Retina (tissue), 1 donor: ENCODE measurements at places on chromosomes 12 and 14.

DNA sequence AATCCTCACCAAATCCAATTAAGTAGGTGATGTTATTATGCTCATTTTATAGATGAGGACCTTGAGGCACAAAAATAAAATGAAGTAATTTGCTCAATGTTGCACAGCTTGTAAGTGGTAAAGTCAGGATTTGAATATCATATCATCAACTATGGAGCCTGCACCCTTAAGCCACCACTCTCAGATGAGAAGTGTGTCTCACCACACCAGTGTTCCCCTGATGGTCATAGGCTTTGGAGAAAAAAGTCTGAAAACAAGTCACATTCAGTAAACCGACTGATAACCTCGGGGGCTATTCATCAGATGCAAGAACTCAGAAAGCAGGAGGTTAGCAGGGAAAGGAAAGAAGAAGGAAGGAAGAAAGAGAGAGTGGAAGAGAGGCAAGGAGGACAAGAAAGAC is 2.8 kb downstream of the TSHR start:
- DNase-seq: no peak

DNA sequence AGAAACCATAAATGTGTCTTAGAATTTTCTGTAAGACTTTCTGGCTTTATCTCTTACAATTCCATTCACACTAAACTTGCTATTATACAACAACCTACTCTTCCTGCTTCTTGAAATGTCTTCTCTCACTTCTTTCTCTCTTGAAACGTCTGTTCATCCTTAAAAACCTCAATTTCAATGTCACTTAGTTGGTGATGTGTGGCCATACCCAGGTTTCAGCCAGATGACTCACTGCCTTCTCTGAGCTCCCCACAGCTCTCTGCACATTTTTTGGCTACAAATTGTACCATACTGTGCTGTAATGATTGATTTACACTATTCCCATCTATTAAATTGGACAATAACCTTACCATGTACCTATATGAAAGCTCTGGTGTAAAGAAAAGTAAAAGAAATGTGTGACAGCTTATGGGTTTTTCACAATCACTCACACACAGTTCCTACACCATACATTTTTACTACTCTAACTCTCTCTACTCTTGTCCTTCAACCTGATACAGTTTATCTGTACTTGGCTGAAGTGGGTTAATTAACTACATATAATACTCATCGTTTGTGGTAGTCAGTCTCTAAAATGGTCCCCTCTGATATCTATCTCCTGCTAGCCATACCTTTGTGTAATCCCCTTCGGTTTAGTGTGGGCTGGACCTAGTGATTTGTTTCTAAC is 222.1 kb downstream of the NELL2 start:
- DNase-seq: no peak

- DNase-seq: no peak
Observed at GRCh38 chr14:89813617-89814031, 140.9 kb downstream of the EFCAB11 start.

GRCh38 chr14:68853749-68854148 is 60.9 kb upstream of the ZFP36L1 start:
- no peak for DNase-seq

DNA sequence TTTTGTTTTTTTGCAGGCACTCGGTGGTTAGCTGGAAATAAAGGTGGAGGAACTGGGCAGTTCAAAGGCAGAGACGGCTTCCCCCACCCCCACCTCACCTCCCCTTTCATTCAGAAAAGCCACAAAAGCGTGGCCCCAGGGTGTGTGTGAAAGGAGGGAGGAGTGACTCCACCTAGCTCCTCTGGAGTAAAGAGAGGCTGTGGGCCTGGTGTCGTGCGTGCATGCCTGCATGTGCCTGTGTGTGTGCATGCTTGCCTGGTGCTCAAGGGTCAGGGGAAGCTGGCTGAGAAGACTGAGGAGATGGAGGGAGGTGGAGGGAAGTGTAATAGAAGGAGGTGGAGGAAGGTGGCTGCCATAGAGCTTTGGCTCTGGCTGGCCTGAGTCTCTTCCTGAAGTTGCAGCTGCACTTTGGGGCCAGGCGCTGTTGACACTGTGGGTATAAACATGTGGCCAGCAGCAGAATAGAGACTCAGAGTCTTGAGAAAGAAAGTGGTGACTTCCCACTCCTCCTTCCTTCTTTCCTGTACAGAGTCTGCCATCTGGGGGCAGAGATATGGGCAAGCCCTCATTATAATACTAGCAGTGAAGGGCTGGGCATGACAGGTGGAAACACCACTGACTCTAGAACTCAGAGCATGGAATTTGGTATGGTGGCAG is 36.9 kb upstream of the SINHCAF start:
- DNase-seq: peak; percentile 36

DNA sequence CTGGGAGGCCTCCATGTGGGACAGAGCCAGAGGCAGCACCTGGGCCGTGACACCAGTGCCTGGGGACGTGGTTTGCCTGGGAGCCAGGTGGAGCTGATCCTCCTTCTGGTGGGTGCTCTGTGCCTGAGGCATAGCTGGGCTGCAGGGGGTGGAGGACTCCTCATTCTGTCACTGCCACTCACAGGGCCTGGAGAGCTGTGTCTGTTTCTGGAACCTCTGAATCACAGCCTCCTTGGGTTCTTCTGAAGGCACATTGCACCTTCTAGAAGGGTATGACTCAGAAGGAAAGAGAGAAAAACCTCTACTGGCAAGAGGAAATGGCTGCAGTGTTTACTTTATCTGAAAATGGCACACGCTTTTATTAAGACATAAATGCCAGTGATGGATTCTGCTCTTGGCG is 659.8 kb downstream of the VRK1 start:
- no peak for DNase-seq

DNA sequence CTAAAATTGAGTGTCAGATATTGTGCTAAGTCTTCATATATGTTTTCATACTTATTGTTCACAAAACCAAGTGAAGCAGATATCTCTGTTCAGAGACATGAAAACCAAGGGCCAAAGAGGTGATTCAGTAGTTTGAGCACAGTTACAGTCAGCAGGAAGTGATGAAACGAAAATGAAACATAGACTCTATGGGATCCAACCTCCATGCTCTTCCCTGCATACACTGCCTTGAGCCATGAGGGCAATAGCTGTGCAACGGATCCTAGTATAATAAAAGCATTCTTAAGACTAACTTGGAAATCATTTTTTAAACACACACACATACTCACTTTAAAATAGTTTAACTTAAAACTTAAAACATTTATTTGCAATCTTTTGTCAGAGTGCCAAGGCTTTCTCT is 27.9 kb downstream of the ESR2 start:
- DNase-seq: peak; percentile 5

DNA sequence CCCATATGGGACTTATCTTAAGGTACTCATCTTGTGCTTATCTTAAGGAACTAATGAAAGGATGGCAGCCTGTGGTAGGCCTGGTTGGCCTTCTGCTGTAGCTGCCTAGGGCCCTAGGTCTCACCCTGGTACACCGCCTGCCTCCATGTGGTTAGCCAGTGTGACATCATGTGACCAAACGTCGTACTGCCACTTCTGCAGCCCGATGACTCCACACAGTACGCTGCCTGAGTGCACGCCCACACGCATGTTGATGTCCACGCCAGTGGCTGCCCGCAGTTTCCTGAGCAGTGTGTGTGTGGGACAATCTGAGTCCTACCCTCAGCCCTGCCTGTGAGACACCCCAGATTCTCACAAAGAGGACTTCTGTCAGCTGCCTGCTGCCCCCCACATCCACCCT is 5.1 kb downstream of the ADCY4 start:
- no peak for DNase-seq

GRCh38 chr12:115169981-115170380 is 486.0 kb upstream of the TBX3 start:
- DNase-seq: no peak

GRCh38 chr12:82788594-82788993 is 101.9 kb downstream of the TMTC2 start:
- no peak for DNase-seq

DNA sequence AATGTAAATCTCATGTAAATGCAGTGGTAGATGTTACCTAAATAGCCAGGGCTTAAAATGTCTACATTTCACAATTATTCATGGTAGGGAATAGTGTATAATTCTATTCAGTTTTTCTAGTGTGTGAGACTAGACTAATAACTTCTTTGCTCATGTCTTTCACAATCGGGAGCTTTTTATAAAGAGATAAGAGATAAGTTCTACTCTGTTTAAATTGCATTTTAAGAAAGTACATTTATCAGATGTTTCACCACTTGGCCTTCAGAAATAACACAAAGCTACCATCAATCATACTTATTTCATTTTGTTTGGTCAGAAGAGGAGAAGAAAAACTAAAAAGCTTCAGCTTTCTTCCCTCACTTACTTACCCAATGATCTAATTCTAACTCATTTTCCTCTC is 725.5 kb upstream of the FLRT2 start:
- DNase-seq: no peak

GRCh38 chr14:90695997-90696660 is 120.1 kb downstream of the TTC7B start:
- peak; percentile 36 for DNase-seq

GRCh38 chr12:63963868-63964267 is 119.4 kb downstream of the SRGAP1 start:
- DNase-seq: no peak

GRCh38 chr14:24439257-24439656 is 3.3 kb downstream of the SDR39U1 start:
- no peak for DNase-seq

DNA sequence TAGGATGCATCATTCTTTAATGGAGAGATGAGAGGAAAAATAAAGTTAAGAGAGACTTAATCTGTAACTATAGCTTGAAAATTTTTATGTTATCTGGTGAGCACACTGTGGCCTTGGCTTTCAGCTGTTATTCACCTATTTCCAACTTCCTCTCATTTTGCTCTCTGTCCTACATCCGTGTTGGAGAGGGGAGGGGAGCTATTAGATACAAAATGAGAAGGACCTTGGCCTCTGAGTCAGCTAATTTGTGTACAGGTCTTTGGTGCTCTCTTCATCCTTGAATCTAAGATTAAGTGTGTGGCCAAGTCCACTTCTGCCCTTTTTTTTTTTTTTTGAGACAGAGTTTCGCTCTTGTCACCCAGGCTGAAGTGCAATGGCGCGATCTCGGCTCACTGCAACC is 887 bp upstream of the APOBEC1 start:
- no peak for DNase-seq

- DNase-seq: no peak
Observed at GRCh38 chr12:5260591-5261086, 171.3 kb upstream of the NTF3 start.

GRCh38 chr14:80959496-80959895 is 4.1 kb downstream of the TSHR start:
- no peak for DNase-seq

- no peak for DNase-seq
Observed at GRCh38 chr12:75996861-75997447, 34.6 kb downstream of the PHLDA1 start.

DNA sequence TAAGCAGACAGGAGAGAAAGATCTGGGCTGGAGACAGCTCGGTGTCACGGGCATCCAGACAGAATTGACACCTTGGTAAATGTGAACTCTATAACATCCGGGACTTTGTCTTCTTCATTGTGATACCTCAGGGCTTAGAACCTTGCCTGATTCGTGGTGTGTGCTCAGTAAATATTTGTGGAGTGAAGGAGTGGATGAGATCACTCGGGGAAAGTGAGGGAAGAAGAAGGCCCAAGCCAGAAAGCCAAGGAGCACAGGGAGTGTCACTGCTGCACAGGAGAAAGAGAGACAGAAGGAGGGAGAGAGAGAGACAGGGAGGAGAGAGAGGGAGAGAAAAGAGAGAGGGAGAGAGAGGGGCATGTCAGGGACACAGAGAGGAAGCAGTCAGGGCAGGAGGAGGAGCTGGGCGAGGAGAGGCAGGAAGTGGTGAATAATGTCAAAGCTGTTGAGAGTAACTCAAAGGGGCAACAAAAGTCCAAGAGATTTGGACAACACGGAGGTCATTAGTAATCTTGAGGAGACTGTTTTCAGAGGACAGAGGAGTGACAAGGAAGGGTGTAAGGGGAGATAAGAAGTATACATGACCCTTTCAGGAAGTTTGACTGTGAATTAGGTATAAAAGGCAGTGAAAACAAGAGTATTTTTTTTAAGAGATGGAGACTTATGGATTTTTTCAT is 141.6 kb upstream of the MAX start:
- no peak for DNase-seq

- no peak for DNase-seq
Observed at GRCh38 chr12:15772405-15773018, 16.7 kb downstream of the EPS8 start.

GRCh38 chr14:55306938-55307589 is 35.8 kb downstream of the FBXO34 start:
- DNase-seq: no peak

DNA sequence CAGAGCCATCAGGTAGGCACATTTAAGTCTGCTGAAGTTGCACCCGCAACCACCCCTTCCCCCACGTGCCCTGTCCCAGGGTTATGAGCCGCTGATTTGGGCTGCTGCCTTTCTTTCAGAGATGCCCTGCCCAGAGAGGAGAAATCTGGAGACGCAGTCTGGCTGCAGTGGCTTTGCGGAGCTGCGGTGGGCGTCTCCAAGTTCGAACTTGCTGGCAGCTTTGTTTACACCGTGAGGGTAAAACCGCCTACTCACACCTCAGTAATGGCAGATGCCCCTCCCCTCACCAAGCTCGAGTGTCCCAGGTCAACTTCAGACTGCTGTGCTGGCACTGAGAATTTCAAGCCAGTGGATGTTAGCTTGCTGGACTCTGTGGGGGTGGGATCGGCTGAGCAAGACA is 14.7 kb downstream of the PTCSC3 start:
- DNase-seq: no peak

GRCh38 chr12:107590814-107591375 is 94.7 kb upstream of the PWP1 start:
- no peak for DNase-seq

- DNase-seq: no peak
Observed at GRCh38 chr14:35944847-35945246, 118.7 kb downstream of the BRMS1L start.

GRCh38 chr12:66240096-66240820 is 51.2 kb downstream of the IRAK3 start:
- no peak for DNase-seq

DNA sequence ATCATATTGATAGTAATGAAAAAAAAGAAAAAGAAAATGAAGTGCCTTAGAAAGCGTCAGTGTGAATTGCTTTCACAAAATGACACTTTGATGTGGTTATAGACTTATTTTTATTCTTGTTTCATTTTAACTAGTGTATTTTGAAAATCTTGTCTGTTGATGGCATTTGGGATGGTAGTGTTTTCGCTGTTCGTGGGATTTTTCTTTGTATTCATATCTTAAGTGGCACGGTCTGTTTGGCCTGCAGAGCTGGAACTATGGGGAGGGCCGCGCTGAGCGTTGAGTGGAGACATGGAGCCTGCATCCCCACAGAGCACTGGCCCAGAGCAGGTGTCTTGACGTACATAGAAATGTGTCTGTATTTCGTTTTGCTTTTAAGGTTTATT is 61.6 kb downstream of the WDR20 start:
- DNase-seq: no peak

GRCh38 chr12:11998944-11999315 is 71.8 kb upstream of the BCL2L14 start:
- DNase-seq: no peak

GRCh38 chr12:130984183-130985058 is 30.7 kb downstream of the ADGRD1 start:
- no peak for DNase-seq
